ENCODE measurements at places on chromosomes 16 and 17. TPM values are rescaled to one million over a fixed set of nuclear protein-coding genes. Genes with fewer than 3 reads are reported as not detected.

Gene YBX2
- total RNA-seq: 0.39 TPM

Gene STAT5A
- 5.2 TPM for total RNA-seq

- DNase-seq: peak; percentile 42
These were observed 8.0 kb downstream of the ALOX12B start for GRCh38 chr17:8079291-8080207.

GRCh38 chr17:50944054-50944901 is 78.1 kb upstream of the TOB1 start:
- no peak for DNase-seq

GRCh38 chr17:10144456-10144855 is 54.0 kb downstream of the GAS7 start:
- DNase-seq: no peak

- peak; percentile 51 for DNase-seq
These were observed 10.0 kb upstream of the CD300LD start for GRCh38 chr17:74601944-74602572.

DNA sequence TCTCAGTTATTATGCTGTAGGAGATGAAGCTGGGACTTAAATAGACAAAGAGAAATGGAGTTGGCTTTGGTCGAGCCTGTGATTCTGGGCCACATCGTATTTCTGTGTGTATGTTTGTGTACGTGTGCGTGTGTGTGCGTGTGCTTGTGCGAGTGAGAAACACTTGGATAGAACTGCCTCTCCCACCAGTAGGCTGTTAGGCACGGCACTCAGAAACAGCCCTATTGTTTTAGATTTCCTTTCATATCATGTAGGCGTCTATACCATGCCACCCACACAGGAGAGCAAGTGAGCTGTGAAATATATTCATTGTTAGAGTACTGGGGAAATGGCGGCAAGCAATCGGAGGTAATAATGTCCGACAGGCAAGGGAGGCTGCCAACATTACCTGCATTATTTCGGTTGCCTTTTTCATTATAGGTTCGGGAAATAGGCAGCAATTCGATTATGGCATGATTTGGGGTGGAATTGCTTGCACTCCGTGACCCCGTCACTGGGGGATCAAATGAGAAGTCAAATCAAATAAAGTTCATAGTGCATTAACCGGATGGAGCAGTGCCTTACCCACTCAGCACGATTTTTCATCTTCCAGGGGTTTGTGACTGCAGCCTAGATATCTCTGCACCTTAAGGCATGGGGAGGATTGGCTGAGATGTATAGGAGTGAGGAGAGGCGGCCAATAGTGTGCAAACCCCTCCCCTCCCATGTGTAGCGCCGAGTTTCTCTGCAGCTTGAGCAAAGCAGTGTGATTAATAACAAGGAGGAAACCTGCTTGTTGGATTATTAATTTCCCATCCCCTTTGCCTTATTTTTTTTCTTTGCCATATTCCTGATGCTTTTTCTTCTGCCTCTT is 89.6 kb downstream of the RBFOX1 start:
- no peak for DNase-seq

DNA sequence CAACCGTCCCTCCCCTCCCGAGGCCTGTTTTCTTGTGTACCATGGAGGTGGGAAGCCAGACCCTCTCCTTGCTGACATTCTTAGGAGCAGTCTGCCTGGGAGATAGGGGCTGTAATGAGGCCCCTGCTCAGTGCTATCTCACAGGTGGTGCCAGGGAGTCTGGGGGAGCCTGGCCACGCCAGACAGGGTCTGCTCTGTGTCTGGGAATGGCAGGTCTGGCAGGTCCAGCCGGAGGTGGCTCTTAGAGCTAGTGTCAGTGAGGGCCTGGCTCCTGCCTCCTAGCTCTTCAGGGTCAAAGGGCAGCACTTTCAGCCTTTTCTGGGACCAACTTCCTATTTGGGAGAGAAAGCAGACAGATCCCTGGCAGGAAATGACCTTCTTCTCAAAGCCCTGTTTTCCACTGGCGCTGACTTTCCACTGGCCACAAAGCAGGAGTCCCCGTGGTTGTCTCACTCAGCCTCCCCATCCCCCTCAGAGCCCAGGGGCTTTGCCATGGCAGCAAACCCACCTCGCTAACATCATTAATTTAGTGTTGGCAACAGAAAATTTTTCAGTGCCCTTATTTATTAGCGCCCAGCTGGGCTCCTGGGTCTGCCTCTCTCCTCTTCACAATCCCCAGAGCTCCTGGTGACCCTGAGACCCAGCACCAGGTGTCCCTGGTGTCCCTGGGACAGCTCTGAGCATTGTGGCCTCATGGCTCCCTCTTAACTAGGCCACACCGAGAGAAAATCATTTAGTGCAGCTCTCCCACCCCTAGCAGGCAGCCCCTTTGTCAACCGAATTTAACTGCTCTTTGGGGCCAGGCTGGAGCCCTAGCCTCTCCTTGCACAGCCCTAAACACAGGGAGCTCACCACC is 24.0 kb upstream of the DOK4 start:
- no peak for DNase-seq

DNA sequence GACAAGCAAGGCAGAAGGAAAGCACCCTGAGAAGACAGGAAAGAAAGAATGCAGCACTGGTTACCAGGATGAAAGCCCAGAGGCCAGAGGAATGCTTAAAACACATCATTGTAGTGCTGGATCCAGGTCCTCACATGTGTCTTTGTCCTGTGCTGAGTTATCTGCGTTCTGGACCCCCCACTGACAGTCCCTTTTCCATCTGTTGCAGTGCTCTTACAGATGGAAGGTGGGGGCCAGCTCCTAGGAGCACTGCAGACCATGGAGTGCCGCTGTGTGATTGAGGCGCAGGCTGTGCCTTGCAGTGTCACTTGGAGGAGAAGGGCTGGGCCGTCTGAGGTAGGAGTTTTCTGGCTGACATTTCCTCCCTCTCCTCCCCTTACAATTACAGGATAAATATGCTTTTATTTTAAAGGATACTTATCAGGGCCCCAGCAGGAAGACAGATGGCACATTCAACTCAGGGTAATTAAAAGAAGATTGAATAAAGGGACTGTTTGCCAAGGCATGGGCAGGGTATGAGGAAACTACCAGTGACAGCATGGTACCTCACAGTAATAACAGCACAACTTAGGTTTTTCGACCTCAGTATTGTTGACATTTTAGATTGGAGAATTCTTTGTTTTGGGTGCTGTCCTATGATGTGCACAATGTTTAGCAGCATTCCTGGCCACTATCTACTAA is 3.0 kb downstream of the EME1 start:
- no peak for DNase-seq

DNA sequence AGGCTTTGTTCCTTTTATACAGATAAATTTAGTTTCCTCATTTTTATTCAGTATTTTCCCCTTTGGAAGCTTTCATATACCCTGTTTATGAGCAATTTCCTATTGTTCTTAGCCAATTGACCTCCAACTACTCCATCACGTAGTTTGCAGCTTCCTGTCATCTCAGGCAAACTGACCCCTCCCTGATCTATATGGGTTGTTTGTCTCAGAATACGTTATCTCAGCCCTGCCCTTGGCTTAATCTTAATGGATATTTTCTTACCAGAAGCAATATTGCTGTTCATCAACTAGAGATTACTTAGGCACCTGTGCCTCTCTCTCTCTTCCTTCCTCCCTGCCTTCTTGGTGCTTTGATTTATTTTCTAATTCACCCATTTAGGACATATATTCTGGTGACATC is 81.2 kb downstream of the ZNF18 start:
- DNase-seq: no peak

DNA sequence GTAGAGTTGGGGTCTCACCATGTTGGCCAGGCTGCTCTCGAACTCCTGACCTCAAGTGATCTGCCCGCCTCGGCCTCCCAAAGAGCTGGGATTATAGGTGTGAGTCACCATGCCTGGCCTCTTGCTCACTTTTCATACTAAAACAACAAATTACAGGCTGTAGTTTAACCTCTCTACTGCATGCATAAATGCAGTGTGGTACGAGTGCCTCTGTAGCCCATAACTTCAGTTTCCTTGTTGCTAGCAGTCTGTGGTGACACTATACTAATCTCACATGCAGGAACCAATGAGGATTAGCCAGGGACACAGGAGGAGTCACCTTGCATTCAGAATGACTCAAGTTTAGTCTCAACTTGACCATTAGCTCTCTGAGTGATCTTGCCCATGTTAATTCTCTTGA is 20.1 kb downstream of the HMOX2 start:
- peak; percentile 97 for DNase-seq

DNA sequence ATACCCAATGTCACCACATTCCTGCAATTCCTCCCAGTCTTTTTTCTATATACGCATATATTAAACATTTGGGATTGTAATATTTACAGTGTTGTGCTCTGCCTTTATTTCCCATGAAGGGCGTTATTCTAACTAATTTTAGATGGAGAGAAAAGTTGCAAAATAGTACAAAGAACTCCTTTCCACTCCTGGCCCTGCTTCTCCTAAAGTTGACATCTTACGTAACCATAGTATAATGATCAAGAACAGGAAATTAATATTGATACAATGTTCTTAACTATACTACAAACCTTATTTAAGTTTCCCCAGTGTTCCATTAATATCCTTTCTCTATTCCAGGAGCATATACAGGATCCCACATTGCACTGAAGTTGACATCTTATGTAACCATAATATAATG is 46.3 kb downstream of the TK2 start:
- DNase-seq: no peak

DNA sequence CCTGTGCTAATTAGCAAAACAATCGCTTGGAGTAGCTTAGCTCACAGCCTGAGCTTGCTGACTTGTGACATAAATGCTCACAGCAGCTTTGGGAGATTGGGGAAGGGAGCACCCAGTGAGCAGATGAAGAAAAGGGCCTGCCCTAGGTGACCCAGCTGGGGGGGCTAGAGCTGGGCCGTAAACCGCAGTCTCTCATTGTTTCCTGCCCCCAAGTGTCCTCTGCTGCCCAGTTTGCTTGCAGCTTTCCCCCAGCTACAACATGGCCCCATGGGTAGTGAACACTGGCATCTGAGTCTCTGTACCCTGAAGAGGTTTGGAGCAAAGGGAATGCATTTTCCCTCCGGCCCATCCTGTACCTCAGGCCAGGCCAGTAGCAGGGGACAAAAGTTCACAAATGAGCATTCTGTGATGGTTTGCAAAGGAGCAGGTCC is 349.4 kb downstream of the SLC39A11 start:
- DNase-seq: no peak

GRCh38 chr17:14950216-14950615 is 314.9 kb downstream of the PMP22 start:
- DNase-seq: no peak

Data from M059J (cell line).